Ovary (tissue), 10 donors: ENCODE measurements at places on chromosomes 6 and 20. TPM values are rescaled to one million over a fixed set of nuclear protein-coding genes. Genes with fewer than 3 reads are reported as not detected.

- no peaks in the 10 kb centered on the region for H3K27me3 ChIP-seq
Observed at GRCh38 chr6:108831104-108831503, 17.1 kb upstream of the ARMC2 start.

DNA sequence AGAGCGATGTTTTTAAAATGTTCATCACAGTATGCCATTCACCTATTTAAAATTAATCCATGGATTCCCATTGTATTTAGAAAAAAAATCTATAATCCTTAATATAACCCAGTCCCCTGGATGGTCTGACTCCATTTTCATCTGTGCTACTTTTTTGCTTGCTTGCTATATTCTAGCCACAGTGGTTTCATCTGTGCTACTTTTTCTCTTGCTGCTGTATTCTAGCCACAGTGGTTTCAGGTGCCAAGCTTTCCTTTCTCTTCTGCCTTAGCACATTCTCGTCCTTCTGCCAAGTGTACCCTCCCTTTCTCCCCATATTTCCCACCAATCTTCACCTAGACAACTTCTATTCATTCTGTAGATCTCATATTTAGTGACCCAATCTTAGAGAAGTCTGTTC is 33.3 kb upstream of the SOX4 start:
- H3K27me3 ChIP-seq: no peaks in the 10 kb centered on the region
- H3K4me1 ChIP-seq: no peaks in the 10 kb centered on the region
- no peak overlapping the region for H3K27ac ChIP-seq
- no peaks in the 10 kb centered on the region for H3K36me3 ChIP-seq
- DNase-seq: no peak
- no peak overlapping the region for H3K4me3 ChIP-seq

- H3K36me3 ChIP-seq: no peaks in the 10 kb centered on the region
- no peak for DNase-seq
- no peak overlapping the region for H3K4me3 ChIP-seq
- H3K4me1 ChIP-seq: no peaks in the 10 kb centered on the region
- H3K27me3 ChIP-seq: no peaks in the 10 kb centered on the region
Observed at GRCh38 chr6:63816401-63816981, 180.9 kb downstream of the PHF3 start.

DNA sequence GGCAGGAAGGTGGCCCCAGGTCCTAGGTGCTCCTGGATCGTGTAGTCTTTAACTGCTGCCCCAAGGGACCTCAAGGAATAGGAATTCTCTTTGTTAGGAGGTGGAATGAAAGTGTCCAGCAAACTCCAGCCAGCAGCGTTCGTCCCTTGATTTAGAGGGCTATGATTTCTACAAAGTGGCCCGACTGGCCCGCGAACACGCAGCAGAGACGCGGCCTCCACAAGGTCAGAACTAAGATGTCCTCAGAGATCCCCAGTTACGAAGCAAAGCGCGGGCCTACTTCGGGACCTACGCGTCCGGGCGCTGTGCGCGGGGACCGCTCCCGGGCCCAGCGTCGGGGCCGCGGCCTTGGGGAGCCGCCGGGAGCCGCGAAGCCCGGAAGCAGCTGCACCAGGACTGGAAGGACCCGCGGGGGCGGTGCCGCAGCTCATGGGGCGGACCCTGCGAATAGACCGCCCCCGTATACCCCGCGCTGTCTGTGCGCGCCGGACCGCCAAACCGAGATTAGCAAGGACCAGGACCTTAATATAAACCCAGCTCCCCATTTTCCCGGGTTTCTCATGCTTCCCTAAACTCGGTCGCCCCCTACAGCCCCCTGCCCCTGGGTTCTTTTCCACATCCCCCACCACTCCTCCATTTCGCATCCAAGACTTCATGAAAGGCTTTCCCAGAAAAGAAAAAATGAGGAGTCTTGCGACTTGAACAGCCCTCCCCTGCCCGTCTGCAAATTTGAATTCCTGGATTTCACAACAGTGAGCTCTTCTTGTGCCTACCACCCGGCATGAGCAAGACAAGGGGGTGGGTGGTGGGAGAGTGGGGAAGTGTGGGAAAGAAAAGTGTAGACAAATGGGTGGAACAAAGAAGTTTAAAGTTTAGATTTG is at the start of gene C6orf47:
TSS of gene C6orf47 (minus strand) at position 398 of the 881 bp plus-strand sequence. CDS start 831 bp downstream, outside the sequence.
- H3K36me3 ChIP-seq: no peaks in the 10 kb centered on the region
- peak; percentile 93 for DNase-seq
- H3K27ac ChIP-seq: peak within 1 kb of the TSS; percentile 55
- H3K4me3 ChIP-seq: peak within 1 kb of the TSS; percentile 86
- H3K27me3 ChIP-seq: no peaks in the 10 kb centered on the region

DNA sequence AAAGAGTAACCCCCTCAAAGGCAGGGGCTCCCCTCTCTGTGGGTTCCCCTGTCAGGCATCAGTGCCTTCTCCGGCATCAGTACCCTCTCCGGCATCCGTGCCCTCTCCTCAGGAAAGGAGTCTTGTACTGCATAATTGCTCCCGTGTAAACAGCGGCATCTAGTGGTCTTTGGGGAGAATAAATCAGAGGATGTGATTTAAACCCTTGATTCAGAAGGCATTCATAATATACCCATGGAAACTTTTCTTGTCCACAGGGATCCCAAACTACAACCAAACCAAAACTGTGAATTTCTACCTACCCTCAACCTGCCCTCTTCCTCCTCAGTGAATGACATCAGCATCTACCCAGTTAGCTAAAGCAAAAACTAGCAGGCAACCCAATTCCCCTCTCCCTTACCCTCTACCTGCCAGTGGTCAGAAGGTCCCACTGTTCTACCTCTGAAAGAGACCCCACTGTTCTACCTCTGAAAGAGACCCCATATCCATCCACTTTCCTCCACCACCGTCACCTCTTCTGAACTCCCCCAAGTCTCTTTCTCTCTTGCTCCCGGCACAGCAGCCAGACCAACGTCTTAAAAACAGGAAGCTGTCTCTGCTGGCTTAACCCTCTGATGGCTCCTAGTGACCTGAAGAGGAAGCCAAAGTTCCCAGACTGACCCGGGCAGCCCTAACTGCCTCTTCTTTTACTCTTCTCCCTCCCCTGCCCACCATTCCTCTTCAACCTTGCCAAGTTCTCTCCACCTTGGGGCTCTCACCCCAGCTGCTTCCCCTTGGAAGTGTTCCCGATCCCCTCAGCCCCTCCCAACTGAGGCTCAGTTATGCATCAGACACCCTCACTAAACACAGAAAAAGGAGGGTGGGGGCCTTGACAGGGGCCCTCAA is 27.2 kb downstream of the UBE2V1 start:
- H3K4me3 ChIP-seq: no peak overlapping the region
- H3K36me3 ChIP-seq: no peaks in the 10 kb centered on the region
- H3K27ac ChIP-seq: no peak overlapping the region
- H3K4me1 ChIP-seq: peaks cover 11% of the 10 kb centered on the region
- no peaks in the 10 kb centered on the region for H3K27me3 ChIP-seq
- DNase-seq: peak; percentile 42

DNA sequence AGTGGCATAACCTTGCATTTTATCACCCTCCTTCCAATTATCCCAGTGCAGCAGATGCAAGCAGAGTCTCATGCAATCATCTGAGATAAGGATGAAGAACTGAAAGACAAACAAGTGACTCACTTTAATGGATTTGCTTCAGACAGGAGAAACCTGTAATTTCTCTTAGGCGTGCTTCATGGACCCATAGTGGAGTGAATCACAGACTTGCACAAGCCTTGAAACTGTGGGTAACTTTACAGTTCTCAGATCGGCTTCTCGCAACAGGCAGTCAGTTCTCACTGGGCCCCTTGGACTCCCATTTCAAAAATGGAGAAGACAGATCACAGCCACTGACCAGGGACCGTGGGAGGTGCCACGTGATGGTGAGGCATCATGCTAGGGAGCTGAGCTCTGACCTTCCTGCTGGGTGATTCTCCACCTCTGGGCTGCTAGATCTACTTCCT is at the start of gene ADGRF4:
TSS of gene ADGRF4 (plus strand) at position 239 of the 446 bp plus-strand sequence. CDS start 8,666 bp downstream, outside the sequence.
- no peak within 1 kb of the TSS for H3K4me3 ChIP-seq
- H3K36me3 ChIP-seq: no peaks in the 10 kb centered on the region
- H3K27me3 ChIP-seq: no peaks in the 10 kb centered on the region
- no peaks in the 10 kb centered on the region for H3K4me1 ChIP-seq
- H3K27ac ChIP-seq: no peak within 1 kb of the TSS

DNA sequence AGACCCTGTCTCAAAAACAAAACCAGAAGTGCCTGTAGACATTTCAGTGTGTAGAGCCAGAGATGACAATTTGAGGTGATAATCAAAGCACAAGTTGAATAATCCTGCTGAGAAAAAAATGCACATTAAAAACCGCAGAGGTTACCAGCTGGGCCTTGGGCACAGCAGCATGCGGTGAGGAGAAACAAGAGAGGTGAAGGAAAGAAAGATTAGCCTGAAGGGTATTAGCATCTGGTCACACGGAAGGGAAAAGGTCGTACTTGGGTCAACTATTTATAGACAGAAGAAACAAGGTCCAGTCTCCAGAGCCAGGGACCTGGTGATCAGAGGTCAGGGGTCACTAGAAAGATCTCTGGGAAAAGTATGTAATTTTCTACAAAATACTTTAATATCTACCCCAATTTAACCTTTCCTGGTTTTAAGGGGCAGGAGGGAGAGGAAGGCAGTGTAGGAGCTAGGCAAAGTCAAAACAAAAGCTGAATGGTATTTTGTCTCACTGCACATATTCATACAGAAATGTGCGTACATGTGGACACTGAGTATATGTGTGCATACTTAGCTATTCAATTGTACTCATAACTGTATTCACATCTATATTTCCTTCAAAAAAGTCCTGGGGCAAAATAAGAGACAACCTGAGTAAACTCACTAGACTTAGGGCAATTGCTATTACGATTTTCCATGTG is 10.1 kb downstream of the MAP7 start:
- no peak overlapping the region for H3K27ac ChIP-seq
- no peaks in the 10 kb centered on the region for H3K4me1 ChIP-seq
- H3K27me3 ChIP-seq: no peaks in the 10 kb centered on the region
- no peaks in the 10 kb centered on the region for H3K36me3 ChIP-seq
- no peak for DNase-seq

- H3K36me3 ChIP-seq: no peaks in the 10 kb centered on the region
- H3K4me1 ChIP-seq: peaks cover 5% of the 10 kb centered on the region
- H3K27ac ChIP-seq: peak overlapping the region; percentile 92
- H3K27me3 ChIP-seq: no peaks in the 10 kb centered on the region
- H3K4me3 ChIP-seq: peak overlapping the region; percentile 86
Observed at GRCh38 chr6:41073968-41074691, 1.4 kb downstream of the NFYA start.

- no peaks in the 10 kb centered on the region for H3K36me3 ChIP-seq
- DNase-seq: no peak
- H3K4me1 ChIP-seq: peaks cover 2% of the 10 kb centered on the region
- no peak overlapping the region for H3K27ac ChIP-seq
- H3K27me3 ChIP-seq: no peaks in the 10 kb centered on the region
Observed at GRCh38 chr20:19828232-19828631, 70.2 kb downstream of the RIN2 start.

- H3K36me3 ChIP-seq: no peaks in the 10 kb centered on the region
- H3K27me3 ChIP-seq: no peaks in the 10 kb centered on the region
- H3K27ac ChIP-seq: no peak overlapping the region
- H3K4me1 ChIP-seq: no peaks in the 10 kb centered on the region
Observed at GRCh38 chr6:73694711-73695411, 1.1 kb upstream of the CD109 start.

DNA sequence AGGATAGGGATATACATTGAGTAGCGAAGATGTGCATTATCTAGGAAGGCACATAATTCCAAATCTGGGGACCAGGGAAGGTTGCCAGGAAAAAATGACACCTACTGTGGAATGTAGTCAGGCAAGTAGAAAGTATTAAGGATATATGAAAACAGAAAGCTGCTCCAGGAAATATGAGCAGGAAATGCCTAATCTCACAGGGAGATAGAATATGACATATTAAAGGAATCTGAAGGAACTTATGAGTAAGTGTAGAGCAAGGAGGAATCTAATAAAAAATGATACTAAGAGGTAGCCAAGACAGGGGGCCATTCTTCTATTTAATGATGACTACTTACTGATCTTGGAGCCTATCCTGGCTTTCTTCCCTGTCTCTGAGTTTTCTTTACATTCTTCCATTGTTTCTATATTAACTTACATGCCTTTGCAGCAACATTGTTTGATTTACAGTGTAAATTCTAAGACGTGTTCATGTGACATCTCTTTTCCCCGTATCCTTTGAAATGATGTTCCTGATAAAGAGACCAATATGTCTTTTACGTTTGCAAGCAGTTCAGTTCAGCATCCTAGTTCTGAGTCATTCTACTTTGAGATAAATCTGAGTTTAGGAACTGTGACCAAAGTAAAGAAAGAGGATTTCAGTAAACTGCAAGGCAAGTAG is 58.6 kb downstream of the TINAG start:
- H3K4me1 ChIP-seq: no peaks in the 10 kb centered on the region
- H3K27ac ChIP-seq: no peak overlapping the region
- H3K4me3 ChIP-seq: no peak overlapping the region
- no peaks in the 10 kb centered on the region for H3K27me3 ChIP-seq
- no peak for DNase-seq
- H3K36me3 ChIP-seq: no peaks in the 10 kb centered on the region

Gene CCN5
- 148 TPM for total RNA-seq

Gene PSORS1C2
- total RNA-seq: not detected

Gene BPIFA1
- total RNA-seq: not detected
